ENCODE measurements at places on chromosomes 16 and 17. TPM values are rescaled to one million over a fixed set of nuclear protein-coding genes. Genes with fewer than 3 reads are reported as not detected.

TOM1L1 gene
- total RNA-seq = 9.5 TPM

ENPP7 gene
- total RNA-seq = not detected

CORO6 gene
- total RNA-seq = 109 TPM

- H3K27me3 ChIP-seq = no peaks in the 10 kb centered on the region
- no peaks in the 10 kb centered on the region for H3K36me3 ChIP-seq
- DNase-seq = peak; percentile 44
- H3K4me3 ChIP-seq = no peak overlapping the region
- H3K4me1 ChIP-seq = peaks cover 11% of the 10 kb centered on the region
These were observed 5.8 kb upstream of the ALDH3A1 start for GRCh38 chr17:19753661-19754463.

GRCh38 chr17:81503619-81504018 is 9.0 kb downstream of the ACTG1 start:
- H3K27ac ChIP-seq = no peak overlapping the region
- no peak for DNase-seq
- H3K27me3 ChIP-seq = no peaks in the 10 kb centered on the region
- peaks cover under 1% of the 10 kb centered on the region for H3K4me1 ChIP-seq

GRCh38 chr17:9021158-9021991 is at the start of gene NTN1:
NTN1 (plus strand) TSS chr17:9021510; CDS start chr17:9022374, 864 bp downstream.
- peak within 1 kb of the TSS; percentile 70 for H3K4me3 ChIP-seq
- DNase-seq = peak; percentile 57
- peak within 1 kb of the TSS; percentile 59 for H3K27ac ChIP-seq
- peaks cover 32% of the 10 kb centered on the region for H3K4me1 ChIP-seq

All from heart right ventricle (tissue), 16 donors.